NCI-H1092 treated with DMSO at 0.1 percent for 48 hours (cell line): ENCODE measurements at places on chromosomes 7 and 10.

DNA sequence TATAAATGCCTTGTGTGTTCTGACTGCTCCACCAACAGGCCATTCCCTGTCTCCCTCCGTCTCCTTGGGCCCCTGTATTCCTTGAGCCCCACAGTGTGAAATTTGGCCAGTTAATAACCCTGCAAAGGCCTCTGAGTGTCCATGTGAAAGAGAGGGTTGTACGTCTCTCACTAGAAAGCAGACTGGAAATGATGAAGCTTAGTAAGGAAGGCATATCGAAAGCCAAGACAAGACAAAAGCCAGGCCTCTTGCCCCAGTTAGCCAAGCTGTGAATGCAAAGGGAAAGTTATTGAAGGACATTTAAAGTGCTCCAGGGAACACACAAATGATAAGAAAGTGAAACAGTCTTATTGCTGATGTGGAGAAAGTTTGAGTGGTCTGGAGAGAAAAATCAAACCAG is 680.2 kb downstream of the SDK1 start:
- DNase-seq, result no peak

DNA sequence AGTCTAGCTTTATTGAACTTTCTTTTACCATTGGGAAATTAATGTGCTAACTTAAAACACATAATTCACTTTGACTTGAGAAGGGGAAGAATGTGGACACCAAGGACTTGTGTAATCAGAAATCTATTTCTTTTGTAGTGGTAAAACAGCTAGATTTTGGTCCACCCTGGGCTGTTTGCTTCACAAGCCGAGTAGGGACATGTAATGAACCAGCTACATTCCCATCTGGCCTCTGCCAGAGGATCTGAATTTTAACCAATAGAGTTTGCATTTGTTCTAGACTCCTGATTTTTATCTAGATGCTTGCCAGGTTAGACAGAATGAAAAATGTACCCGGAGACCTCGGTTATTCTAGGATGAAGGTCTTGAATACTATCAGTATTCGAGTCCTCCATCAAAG is 1.9 kb downstream of the CACNB2 start:
- no peak for DNase-seq

DNA sequence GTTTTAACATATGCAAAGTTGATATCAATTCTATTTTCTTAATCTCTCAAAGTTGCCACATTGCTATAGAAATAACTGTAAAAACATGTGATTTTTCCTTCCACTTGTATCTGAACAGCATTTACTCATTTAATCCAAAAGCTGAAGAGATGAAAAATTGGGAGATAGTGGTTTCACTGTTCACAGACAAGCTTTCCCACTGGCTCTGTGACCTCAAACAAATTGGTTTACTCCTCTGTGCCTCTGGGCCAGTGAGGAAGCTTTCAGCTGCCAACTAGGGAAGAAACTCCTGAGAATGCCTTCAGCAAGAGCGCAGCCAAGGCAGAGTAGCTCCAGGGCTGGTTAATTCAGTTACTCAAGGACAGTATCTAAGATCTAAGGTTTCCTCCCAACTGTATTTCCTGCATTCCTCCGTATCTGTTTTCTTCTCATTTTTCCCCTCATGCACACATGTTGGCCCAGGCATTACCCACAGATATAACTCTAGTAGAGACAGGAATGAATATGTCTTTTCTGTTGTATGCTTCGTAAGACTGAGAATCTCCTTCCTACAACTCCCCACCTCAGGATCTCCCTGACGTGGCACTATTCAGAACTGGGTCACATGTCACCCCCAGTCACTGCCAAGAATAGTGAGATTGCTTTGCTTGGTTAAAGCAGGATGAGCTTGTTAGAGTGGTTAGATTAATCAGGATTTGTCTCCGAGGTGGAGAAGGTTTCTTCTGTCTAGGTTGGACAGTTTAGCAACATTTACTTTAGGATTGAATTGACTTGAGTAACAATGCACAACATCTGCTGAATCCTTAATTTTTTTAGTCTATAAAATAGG is 315.7 kb downstream of the NRG3 start:
- DNase-seq, result no peak

DNA sequence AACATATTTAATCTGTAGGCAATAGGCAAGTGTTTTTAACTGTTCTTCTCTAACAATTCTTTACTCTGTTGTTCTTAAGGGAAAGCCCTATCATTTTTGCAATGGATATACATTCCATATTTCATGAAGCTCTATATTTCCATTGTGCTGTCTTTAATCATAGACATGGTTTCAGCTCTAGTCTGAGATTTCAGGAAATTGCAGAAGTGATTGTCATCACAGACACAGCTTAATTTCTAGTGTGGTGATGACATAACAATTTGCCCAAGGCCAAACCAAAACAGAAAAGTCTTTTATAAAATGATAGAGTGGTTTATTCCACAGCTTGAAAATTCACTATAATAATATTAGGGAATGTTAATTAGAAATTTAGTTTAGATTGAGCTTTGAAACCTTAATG is 494.1 kb upstream of the SEMA3A start:
- no peak for DNase-seq

DNA sequence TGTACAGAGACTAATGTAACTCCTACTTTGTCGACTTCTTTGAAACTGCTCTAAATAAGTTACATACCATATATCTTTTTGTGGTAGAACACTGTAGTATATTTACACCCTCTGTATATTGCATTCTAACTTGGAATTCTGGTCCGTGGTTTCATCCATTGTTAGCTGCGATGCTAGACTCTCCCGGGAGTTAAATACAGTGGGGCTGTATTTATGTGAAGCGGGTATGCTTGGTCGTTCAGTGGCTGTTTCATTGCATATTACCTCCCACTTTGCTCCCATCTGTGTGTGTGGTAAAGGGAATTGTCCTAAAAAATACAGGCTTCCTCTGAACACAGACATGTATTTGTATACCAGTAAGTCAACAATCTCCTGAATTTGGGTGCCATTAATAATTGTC is 231.1 kb downstream of the SLC25A13 start:
- no peak for DNase-seq

DNA sequence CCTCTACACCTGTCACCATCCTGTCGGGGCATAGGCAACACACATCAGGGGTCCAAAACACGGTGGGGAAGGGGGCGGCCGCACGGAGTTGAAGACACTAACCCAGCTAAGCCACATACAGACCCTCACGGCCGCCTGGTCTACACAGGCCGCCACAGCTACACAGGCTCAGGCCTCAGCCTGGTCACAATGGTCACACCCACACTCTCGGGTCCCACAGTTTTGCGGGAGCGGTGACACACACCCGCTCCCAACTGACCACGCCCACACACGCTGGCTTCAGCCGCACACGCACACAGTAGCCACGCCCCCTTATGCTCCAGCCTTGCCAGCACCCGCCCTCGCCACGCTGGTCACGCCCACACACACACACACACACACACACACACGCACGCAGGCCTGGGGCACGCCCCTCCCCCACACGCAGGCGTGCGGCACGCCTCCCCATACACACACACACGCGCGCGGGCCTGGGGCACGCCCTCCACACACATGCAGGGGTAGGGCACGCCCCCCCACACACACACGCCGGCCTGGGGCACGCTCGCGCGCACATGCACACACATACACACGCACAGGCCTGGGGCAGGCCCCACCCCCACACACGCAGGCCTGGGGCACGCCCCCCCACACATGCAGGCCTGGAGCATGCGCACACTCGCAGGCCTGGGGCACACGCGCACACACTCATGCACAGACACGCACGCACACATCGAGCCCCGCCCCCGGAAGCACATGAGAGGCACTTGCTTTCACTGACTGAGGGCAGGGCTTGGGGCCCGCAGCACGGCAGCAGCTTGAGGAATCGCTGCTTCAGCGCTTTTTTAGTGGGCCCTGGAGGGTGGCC is 12.3 kb upstream of the OGA start:
- DNase-seq, result peak; percentile 65

- DNase-seq, result no peak
These were observed 61.5 kb upstream of the NKX6-2 start for GRCh38 chr10:132847416-132847777.

DNA sequence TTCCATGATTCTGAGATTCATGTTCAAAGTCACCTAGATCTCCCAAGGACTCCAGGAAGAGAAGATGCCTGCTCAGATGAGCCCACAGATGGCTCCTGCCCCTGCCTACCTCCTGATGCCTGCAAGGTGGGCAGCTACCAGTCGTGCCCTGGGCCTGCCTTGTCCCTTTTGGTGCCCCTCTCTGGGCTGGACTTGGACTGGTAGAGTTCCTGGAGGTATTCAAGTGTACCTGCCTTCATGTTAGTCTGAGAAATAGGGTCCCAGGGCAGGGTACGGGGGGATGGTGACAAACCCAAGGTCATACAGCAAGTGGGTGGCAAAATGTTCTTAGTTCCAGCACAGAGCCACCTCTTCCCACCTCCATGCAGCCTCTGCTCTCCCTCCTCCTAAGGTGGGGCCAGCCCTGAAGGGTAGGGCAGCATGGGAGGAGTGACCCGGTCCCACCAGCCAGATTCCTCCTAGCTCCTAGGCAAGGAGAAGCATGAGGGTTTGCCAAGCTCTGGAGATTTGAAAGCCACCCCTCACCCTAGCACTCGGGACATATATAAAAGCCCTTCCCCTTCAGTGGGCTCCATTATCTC is 80.8 kb upstream of the UNC5B start:
- DNase-seq, result no peak

DNA sequence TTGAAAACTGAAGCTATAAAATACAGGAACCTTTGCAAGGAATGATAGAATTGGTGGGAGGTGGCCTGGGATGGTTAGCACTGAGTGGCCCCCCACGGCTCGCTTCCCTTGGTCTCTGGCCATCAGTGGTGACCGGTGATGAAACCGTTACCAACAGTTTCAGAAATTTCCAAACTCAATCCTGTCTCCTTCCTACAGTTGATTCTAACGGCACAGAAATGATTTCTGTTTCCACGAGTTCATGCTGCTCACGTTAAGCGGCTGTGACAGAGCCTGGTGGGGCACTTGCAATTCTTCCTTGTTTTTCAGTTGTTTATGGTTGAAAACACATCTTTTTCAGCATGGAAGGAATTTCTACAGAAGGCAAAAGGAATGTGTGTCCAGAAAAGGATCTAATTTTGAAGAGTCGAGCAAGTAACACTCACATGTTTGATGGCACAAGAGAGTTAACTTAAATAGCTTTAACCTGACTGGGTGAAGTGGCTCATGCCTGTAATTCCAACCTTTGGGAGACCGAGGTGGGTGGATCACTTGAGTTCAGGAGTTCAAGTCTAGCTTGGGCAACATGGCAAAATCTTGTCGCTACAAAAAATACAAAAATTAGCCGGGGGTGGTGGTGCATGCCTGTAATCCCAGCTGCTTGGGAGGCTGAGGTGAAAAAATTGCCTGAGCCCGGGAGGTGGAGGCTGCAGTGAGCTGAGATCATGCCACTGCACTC is 100.1 kb downstream of the DNAJB6 start:
- DNase-seq, result no peak

DNA sequence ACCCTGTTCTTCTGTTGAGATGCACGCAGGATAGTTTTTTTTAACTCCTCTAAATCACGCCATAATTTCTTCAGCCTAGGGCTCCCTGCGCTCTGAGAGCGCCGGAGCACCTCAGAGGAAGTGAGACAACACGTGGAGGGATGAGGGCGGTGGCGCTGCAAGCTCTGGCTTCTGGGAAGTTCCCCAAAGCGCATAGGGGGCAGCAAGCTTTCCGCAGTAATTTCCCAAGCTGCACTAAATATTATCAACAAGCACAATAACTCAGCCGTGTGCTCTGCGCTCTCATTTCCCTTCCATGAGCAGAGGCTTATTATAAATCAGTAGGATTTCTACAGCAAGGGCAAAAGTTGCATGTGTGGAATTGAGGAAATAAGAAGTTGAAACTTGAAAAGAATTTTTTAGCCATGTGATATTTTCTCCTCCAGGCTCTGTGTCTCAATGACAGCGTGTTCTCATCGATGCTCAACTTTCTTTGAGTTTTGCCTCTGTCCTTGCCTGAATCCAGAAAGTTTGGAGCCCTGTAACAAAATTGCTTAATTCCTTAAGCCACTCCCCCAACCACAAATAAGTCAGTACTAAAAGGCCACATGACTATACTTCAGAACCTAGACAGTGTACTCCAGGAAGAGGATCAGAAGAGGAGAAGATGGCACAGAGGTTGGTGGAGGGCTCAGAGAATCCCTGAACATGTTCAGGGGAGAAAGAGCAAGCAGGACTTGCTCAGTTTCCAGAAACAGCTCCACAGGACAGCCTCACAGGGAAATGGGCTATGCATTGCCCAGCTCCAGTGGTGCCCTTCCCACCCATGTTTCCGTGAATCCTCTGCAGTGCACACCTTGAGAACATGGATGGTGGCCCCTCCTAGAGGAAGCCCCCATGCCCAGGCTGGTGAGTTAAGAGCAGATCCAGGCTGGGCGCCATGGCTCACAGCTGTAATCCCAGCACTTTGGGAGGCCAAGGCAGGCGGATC is 221.5 kb upstream of the GHITM start:
- peak; percentile 5 for DNase-seq

DNA sequence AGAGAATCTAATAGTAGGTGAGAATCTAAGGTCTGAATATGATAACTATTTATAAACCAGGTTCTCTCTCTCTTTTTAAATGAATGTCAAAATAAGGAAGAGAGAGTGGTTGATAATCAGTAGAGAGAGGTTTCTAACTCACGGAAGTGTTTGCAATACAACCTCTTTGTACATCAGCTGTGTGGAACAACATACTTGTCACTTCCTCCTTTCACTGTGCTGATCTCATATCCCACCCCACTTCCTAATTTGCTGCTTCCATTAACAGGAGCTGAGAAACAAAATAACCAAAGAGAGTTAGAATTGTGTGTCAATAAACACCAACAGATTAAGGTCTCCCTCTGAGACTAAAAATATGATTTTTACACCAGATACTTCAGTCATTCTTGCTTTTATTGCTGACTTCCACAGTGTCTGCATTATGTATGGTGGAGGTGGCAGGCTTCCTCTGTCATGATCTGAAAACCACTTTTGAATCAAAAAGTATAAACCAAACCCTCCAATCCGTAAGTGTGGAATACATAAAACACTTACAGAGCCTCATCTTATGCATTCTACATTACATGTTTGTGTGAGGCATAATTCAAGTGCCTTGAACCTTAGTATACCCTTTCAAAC is 25.0 kb downstream of the CACUL1 start:
- no peak for DNase-seq

DNA sequence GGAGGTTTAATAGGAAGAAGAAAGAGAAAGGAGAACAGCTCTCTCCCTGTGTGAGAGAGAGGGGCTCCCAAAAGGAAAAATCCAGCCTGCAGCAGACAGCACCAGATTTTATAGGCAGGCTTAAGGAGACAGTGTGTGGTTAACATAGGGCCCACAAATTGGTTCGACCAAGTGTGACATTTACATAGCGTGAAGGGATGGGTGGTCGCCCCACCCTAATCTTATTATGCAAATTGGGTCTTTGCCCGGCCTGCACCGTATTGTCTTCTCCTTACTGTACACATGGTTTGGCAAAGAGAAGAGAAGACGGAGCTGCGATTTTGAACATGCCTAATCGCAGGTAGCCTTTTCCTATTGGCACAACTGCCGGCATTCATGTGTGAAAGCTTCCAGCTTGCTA is 756.3 kb downstream of the NXPH1 start:
- DNase-seq, result no peak
